ENCODE measurements at places on chromosomes 6 and 20.

- no peak for DNase-seq
Observed at GRCh38 chr6:79630380-79630882, 698 bp upstream of the SH3BGRL2 start.

GRCh38 chr6:56714982-56715456 lies 72.3 kb upstream of the DST start:
- DNase-seq, result peak; percentile 78

GRCh38 chr20:4709261-4710105 lies 12.2 kb upstream of the PRND start:
- DNase-seq, result no peak

DNA sequence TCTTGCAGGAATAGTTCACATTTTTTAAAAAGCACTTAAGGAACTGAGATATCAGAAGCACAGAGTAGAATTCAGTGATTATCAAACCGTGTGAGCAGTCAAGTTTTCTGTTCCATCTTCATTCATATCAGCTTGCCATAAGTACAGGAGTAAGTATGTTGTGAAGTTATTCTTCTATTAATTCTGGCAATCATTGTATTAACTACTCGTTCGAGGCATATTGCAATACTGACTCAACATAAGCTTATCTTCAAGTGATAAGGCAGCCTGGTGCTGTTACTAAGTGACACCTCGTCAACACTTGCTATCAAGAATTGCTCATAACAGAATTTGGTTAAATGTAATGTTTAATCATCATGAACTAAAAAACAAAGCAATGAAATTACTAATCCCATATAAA lies 75.7 kb upstream of the SNX9 start:
- DNase-seq, result no peak

DNA sequence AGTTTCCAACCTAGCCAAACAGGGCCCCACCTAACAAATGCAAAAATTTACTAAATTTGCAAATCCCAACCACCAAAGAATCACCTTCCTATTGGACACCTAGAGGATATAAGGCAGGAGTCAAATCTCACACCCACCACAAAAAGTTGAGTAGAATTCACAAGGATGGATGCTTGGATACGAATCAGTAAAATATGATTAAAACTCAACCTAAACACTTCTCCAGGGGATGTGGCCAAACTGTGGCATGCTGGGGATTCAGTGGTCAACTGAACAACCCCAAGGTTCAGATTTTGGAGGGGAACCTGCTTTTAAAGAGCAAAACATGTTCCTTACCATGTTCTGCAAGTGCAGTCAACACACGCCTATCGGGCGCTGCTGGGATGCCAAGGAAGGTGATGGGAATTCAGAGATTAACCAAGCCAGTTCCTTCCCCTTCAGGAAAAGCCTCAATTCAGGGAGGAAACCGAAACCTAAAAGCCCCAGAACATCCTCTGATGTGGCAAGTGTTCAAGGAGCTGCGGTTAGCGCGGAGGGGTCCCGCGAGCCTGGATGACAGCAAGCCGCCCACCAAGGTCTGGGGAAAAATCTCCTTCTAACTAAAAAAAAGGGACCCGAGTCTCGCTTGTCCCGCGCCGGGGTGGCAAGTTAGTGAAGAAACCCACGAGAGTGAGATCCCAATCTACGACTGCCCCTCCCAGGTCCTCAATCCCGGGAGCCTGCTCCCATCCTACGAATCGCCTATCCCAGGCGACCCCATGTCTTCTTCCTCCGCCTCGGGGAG lies 902 bp downstream of the SAMHD1 start:
- DNase-seq, result no peak

DNA sequence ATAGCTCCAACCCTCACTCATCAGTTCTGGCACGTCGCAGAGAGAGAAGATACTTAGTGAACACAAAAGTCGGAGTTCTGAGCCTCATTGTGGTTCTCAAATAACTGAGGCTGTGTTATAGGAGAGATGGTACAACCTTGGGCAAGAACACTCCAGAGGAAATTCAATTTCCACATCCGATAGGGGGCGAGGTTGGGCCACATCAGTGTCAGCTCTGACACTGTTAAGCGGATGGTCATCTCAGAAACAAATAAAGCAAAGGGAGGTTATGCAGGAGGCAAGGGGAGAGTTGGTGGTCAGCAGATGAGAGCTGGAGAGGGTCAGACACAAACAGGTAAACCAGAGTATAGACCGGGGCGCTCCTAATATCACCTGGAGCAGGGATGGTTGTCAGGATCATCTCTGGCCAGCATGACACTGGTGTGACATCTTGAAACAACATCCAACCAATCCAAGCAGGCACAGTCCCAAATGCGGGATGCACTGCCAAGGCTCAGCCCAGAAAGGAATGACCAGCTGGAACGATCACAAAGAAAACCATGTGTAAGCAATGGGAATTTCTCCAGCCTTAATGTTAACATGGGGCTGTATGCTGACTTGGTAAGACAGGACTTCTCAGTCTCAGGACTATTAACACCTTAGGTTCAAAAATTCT lies 331.8 kb downstream of the HACE1 start:
- DNase-seq, result no peak

DNA sequence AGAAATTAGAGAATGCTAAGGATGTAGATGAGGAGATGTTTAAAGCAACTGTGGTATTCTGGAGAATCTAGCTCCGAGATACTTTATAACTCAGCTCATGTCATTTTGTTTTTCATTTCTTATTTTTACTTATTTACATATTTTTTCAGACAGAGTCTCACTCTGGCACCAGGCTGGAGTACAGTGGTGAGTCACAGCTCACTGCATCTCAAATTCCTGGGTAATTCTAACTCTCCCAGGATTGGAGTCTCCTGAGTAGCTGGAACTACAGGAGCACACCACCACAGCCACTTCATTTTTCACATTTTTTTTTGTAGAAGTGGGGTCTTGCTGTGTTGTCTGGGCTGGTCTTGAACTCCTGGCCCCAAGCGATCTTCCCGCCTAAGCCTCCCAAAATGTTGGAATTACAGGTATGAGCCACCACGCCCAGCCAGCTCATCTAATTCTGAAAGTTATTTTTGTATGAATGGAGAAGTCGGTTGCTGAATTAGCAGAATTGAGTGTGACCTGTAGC lies 94.3 kb upstream of the FAM8A1 start:
- no peak for DNase-seq

- DNase-seq, result no peak
Observed at GRCh38 chr6:137231895-137232294, 12.7 kb upstream of the IFNGR1 start.

DNA sequence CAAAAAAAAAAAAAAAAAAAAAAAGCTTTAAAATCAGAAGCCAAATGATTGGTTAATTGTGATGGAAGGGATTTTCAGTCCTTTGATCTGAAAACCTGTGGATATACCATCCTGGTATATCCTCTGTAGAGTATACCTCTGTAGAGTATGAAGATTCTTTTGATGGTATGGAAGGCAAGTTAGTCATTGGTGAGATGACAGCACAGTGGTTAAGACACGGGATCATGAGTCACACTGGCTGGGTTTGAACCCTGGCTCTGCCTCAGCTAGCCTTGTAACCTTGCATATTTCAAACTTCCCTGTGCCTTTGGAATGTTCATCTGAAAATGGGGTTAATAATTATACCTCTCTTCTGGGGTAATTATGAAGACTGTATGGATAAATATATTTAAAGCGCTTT lies 179.3 kb downstream of the CARMIL1 start:
- peak; percentile 82 for DNase-seq

Data from kidney epithelial cell (primary cell).